ENCODE measurements at places on chromosomes 12 and 14.

DNA sequence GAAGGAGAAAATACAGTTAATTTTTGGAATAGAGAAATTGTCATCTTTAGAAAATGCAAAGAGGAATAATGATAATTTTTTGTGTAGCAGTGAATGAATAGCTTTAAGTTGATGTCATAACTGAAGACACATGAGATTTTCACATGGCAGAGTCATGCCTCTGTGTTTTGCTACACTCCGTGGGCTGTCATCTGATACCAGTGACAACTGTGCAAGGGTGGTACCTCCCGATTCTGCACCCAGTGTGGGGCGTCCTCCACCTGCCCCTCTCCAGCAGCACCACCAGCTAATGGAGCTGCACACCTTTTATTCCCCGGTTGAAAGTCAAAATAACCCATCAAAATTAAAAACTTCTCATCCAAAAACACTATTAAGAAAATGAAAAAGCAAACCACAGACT, 47.2 kb downstream of the ANKRD9 start:
- no peak for DNase-seq

- no peak for DNase-seq
Observed at GRCh38 chr12:2696136-2696535, 98.6 kb upstream of the FKBP4 start.

- DNase-seq = peak; percentile 76
Observed at GRCh38 chr14:50860478-50861086, 11.3 kb upstream of the ABHD12B start.

- DNase-seq = no peak
Observed at GRCh38 chr12:103169-103981, 36.8 kb downstream of the IQSEC3 start.

DNA sequence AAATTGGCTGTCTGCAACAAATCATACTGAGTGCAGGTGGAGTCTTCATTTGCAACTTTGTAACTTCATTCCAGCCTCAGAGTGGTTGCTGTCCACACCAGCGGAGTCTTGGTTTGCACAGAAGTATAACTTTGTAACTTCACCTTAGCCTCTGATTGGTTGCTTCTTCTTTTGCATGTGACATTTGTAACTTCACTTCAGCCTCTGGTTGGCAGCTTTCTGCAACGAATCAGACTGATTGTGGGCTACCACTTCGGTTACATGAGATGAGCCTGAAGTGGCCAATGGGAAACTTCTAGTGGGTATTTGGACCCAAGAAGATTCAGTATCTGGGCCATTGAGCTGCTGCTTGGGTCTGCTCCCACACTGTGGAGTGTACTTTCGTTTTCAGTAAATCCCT, 17.8 kb downstream of the RASSF8 start:
- no peak for DNase-seq

DNA sequence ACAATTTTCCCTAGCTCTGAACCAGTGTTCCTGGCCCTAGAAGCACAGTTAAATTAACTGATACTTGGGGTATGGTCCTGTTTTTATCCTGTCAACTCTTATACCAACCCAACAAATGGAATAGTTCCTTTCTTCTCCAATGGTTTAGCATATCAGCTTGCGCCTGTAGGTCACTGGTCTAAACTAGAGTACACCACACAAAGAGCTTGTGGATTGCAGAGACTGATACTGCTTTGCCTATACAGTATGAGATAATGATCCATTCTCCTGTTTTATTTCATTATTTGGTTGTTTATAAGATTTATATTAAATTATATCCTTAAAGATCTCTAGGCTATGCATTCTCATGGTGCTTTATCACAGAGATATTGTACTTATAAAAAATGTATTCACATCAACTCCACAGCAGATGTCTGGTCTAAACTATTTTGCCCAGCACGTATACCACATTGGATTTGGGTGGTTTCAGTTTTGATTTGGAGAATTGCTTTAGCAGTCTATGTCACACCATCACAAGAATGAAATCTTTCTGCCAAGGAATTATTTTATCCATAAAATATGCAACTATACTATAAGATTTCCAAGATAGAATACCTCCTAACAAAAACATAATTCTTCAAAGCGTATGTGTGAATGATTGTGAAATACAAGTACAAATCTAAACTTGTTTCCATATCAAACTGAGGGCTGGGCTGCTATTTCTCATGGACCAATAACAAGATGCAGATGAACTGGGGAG, 142.1 kb downstream of the SLC16A7 start:
- DNase-seq = no peak

DNA sequence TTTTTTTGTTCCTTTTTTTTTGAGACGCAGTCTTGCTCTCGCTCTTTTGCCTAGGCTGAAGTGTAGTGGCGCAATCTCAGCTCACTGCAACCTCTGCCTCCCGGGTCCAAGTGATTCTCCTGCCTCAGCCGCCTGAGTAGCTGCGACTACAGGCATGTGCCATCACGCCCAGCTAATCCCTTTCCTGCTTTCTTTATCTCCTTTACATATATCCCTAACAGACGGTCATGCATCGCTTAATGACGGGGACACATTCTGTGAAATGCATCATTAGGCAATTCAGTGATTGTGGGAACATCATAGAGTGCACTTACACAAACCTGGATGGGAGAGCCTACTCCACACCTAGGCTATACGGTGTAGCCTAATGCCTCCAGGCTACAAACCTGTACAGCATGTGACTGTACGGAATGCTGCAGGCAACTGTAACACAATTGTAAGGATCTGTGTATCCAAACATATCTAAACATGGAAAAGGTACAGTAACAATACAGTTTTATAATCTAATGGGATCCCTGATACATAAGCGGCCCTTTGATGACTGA, 32.8 kb downstream of the NOS1 start:
- no peak for DNase-seq

DNA sequence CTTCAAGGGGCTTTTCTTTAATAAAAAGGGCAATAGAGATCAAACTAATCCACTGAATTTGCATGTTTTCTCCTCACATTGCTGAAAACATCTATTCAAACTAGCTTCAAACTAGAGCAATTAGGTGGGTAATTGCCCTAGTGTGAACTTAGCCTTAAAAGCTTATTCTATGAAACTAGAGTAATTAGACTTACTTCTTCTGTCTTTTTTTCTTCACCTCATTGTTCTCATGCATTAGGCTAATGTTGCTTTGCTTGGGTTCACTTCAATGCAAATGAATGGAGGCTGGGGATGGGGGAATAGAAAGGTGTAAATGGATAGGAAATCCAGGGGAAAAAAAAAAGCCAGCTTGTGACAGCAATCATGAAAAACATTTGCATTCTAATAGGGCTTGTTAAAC, 414.8 kb upstream of the LMO3 start:
- DNase-seq = no peak

GRCh38 chr12:87687362-87687761, 341.8 kb downstream of the C12orf50 start:
- DNase-seq = no peak

GRCh38 chr14:104087505-104087904, 2.0 kb downstream of the ASPG start:
- DNase-seq = no peak

GRCh38 chr12:57517187-57517586, 3.1 kb downstream of the DDIT3 start:
- no peak for DNase-seq

- no peak for DNase-seq
Observed at GRCh38 chr12:11078246-11078645, 13.9 kb downstream of the TAS2R43 start.

DNA sequence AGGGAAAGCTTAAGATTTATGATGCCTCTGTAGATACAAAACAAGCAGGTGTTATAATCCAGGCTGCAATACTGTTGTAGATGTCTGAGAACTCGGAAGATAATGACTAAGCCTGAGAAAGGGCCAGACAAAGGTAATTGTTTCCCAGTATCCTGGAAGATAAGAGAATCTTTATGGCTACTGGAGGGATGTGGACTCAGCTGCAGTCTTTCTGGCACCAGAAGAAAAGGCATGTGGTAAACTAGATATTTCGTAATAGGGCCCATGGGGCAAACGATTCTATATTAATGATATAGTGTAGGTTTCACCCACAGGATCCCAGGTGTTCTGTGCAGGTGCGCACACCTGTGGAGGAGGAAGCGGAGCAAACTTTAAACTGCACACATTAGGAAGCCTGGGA, 9.2 kb upstream of the APOLD1 start:
- DNase-seq = no peak

- DNase-seq = no peak
Observed at GRCh38 chr12:63423839-63424238, 244.5 kb downstream of the DPY19L2 start.

GRCh38 chr12:131759176-131759575, 48.3 kb downstream of the SFSWAP start:
- DNase-seq = no peak

Data from stimulated activated CD4-positive, alpha-beta T cell treated with anti-CD3 and anti-CD28 coated beads, Interleukin-1b, Interleukin-23, amount 100 ng/mL, for 1 hour (primary cell).